OCI-LY7 (cell line): ENCODE measurements at places on chromosomes 7 and 10. TPM values are rescaled to one million over a fixed set of nuclear protein-coding genes. Genes with fewer than 3 reads are reported as not detected.

- no peak for DNase-seq
These were observed 27.8 kb upstream of the DMBT1 start for GRCh38 chr10:122532601-122533296.

DNA sequence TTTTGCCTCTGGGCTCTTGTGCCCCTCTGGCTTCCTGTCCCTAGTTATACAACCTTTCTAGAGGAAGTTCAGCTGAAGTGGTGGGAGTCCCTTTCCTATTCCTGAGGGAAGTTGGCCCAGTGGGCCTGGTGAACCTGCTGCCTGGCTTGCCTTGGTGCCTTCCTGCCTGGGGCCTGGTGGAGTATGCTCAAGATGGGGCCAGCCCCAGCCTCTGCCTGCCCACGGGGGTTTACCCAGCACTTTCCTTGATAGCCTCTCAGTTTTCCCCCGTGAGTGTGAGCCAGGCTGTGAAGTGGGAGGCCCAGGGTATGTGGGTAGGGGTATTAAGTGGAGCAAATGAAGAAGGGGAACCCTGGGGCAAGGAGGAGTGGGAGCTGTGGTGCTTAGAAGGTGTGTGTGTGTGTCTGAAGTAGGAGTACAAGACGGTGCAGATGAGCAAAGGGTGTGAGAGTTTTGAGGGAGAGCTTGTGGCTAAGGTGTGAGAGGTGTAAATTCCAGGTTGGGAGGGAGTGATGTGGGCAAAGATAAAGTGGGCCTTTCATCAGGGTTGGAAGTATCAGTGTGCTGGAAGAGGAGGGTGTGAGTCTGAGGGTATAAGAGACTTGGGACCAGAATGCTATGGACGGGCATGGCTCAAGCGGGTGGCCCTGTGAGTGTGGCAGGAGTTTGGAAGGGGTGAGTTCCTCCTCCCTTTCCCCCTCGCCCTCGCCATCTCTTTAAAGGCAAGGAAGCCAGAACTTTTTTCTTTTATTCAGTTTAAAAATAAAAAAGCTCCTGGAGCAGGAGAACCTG is 10.9 kb upstream of the PAX2 start:
- DNase-seq: no peak

DNA sequence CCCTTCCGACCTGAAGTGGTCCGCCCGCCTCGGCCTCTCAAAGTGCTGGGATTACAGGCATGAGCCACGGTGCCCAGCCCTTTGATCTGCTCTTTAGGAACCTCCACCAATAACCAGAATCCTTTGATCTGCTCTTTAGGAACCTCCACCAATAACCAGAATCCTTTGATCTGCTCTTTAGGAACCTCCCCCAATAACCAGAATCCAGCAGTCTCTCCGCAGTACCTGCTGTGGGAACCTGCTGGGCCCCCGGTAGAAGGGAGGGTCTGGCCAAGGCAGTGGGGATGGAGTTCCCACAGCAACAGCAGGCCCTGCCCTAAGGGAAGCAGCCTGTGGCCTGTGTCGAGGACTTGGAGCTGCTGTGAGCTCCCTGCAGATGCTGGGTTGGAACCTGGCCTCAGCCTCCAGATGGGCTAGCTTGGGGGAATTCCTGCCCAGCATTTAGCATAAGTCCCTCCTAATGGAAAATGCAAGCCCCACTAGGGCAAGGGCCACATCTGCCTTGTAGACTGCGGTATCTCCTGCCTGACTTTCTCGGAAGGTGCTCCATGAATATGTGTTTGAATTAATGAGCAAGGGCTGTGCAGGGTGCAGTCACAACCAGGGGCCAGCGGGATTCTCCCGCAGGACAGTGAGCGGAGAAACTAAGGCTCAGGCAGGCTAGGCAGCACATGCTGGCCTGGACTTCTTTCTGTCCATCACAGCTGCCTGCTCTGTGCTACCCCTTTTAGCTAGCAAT is 165.8 kb downstream of the UBE2H start:
- DNase-seq: no peak

DNA sequence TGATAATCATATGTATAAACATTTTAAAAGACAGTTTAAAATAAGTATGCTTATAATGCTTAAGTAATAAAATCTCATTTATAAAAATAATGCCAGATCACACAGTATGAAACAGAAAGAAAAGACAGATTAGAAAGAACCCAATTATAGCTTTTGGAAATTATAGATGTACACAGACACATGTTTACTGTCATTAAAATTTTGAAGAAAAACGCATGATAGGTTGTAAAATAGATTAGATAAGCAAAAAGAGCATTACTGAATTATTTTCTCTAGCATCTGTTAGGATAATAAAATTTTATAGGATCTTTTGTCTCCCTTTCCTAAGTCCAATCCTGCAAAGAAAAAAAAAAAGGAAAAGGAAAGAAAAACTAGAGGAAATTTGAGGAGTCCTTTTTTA is 1107.3 kb upstream of the LRRN3 start:
- DNase-seq: no peak

DNA sequence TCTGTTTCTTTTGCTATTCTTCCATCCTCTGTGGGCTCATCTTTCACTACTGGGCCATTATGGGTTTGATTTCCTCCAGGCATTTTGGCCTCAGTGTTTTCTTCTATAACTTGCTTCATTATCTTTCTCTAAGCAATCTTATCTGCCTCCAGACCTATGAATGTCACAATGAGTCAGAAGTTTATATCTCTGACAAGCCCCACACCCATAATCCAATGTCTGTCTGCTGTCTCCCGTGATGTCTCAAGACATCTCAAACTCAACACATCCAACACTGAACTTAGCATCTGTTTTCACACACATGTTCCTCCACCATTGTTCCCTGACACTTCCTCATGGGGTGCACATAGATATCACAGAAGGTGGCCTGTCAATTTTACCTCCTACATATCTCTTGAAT is 46.7 kb upstream of the RHOBTB1 start:
- no peak for DNase-seq

DNA sequence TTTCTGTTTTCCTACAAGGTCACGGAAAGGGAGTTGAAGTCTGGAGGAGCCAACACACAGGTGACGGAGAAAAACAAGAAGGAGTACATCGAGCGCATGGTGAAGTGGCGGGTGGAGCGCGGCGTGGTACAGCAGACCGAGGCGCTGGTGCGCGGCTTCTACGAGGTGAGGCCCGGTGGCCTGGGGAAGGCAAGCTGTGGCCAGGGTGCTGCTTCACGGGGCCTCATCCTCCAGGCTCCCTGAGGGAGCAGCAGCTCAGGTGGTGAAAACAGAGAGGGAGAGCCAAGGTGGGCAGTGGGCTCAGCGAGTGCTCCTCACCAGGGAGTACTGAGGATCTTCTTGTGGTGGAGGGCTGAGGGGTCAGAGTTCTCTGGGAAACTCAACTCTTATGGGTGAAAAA is 32.5 kb upstream of the STK17A start:
- no peak for DNase-seq

Gene MEST
- total RNA-seq: 1.2 and 1.5 TPM in 2 replicates

DNA sequence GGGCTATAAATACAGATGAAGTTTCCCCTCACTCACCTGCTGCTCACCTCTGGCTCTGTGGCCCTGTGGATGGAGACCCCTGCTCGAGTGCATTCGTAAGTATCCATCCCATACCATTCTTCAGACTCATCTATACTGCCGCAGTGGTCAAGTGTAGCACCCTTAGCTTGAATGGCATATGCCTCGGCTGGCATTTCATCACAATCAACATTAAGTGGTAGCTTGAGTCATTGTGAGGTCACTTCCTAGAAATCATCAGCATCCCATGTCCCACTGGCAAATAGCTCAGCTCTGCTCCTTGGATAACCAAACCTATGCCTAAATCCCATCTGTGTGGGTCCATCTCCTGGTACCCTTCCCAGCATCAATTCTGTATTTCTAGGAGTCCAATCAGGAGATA is 38.2 kb downstream of the MDH2 start:
- DNase-seq: no peak

DNA sequence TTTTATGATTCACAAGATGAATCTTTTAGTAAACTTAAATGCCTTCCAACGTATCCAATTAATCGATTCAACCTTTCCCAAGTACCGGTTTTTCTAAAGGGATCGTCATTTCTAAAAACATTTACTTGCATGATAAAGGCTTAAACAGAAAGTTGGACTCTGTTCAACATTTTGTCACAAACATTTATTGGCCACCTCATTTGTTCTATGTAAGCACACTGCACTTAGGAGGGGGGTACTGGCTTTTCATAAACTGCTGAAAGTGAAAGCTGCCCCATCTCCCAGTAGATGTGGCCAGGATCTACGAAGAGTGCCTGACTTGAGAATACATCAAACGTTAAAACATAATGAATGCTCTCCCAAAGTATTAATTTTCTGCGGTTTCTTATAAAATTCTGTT is 37.3 kb upstream of the LAMB4 start:
- no peak for DNase-seq

Gene ADAM8
- 16.3 and 17.6 TPM in 2 replicates for total RNA-seq

Gene COL28A1
- total RNA-seq: 0.28 TPM in 1 of 2 replicates, not detected in the other

DNA sequence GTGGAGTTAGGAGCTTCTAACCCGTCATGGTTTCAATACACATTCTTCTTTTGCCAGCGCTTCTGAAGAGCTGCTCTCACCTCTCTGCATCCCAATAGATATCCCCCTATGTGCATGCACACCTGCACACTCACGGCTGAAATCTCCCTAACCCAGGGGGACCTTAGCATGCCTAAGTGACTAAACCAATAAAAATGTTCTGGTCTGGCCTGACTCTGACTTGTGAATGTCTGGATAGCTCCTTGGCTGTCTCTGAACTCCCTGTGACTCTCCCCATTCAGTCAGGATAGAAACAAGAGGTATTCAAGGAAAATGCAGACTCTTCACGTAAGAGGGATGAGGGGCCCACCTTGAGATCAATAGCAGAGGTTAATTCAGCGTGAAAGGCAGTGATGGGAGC is 22.4 kb downstream of the PRSS2 start:
- no peak for DNase-seq

Gene GCK
- total RNA-seq: not detected in 2 replicates
